AG08396 (cell line): ENCODE measurements at places on chromosomes 4 and X.

DNA sequence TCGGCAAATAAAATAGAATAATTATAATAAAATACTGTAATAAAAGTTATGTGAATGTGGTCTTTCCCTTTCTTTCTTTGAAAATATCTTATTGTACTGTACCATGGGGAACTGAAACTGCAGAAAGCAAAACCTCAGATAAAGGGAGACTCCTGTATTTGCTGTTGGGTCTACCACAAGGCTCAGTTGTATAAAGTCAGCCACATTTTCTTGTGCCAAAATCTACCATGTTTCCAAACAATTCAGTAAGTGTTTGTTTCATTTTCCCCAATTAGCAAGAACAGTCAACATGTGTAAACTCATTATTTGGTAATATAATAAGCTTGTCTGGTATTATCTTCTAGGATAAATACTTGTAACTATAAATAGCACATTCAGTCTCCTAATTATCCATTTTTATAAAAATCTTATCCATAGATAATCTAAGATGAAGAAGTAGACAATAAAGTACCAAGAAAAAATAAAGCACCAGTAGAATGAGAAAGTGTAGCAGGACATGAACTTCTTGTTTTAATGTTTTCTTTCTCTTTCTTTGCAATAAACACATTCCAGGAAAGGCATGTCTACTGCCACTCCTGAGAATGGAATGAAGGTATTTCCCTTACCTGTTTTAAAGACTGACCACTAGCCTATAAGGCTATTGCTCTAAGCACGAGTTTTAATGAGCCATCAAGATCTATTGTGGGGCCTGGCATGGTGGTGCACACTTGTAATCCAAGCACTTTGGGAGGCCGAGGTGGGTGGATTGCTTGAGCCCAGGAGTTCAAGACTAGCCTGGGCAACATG, 15.0 kb upstream of the OTUD4 start:
- no peak for DNase-seq

GRCh38 chr4:80709082-80709869, 321.2 kb upstream of the BMP3 start:
- no peak for DNase-seq

- DNase-seq, result no peak
These were observed 77.3 kb downstream of the ARHGAP10 start for GRCh38 chr4:147809211-147809610.

- no peak for DNase-seq
These were observed 27.1 kb upstream of the SLC25A6 start for GRCh38 chrX:1418901-1419544.

DNA sequence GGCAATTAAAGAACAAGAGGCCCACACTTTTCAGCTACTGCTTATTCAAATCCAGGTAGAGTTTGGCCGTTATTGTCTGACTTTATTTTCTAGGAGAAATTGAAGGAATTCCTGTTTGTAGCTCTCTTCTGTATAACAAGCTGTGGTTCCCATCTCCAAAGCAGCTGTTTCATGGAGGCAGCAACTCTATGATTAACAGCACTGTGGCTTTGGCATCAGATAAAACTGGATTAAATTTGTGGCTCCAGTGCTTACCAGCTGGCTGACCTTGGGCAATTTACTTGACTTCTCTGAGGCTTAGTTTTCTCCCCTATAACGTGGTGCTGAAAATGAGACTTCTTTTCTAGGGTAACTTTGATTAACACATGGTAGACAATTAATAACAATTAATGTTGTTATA, 28.1 kb downstream of the SLC30A9 start:
- no peak for DNase-seq

DNA sequence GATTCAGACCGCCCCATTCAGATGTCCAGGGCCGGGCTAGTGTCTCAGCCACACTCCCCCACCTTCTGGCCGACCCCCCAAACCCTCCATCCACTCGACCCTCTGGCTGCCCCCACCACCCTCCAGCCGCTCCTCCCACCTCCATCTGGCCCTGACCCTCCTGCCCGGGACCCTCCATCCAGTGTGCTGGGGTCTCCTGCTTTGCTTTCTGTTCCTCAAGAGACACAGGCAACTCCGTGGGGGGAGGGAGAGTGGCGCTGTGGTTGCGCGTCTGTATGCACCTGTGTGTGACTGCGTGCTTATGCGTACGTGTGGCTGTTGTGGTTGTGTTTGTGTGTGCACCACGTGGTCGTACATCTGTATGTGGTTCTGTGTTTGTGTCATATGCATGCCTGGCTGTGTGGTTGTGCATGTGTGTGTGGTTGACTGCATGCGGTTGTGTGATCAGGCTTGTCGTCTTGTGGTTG, 33.3 kb downstream of the CPLX1 start:
- DNase-seq, result no peak

- peak; percentile 37 for DNase-seq
These were observed 108.6 kb downstream of the ARHGAP6 start for GRCh38 chrX:11557120-11557519.

- DNase-seq, result no peak
These were observed 350.9 kb upstream of the F9 start for GRCh38 chrX:139179592-139179991.

DNA sequence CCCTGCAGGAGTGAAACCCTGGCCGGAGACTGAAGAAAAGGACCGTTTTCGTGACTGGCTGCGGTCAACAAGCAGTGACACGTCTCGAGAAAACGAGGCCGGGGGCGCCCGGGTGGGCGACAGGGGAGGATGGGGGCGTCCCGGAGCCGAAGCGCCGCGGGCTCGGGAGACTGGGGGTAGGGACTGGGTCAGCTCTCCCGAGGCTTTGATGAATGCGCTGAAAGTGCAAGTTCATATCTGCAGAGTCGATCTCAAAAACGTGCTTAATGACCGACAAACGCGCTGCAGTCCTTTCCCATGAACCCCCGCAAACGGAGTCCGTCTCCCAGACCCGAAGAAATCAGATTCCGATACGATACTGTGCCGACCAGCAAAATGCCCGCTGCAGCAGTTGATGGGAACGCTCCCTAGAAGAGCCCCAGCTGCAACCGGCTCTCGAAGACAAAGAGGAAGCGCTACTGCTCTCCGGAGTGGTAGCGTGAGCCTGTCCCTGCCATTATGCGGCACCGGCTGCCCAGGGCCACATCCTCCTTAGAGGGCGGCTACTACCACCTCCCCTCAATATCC, 806 bp upstream of the CD99L2 start:
- peak; percentile 12 for DNase-seq

DNA sequence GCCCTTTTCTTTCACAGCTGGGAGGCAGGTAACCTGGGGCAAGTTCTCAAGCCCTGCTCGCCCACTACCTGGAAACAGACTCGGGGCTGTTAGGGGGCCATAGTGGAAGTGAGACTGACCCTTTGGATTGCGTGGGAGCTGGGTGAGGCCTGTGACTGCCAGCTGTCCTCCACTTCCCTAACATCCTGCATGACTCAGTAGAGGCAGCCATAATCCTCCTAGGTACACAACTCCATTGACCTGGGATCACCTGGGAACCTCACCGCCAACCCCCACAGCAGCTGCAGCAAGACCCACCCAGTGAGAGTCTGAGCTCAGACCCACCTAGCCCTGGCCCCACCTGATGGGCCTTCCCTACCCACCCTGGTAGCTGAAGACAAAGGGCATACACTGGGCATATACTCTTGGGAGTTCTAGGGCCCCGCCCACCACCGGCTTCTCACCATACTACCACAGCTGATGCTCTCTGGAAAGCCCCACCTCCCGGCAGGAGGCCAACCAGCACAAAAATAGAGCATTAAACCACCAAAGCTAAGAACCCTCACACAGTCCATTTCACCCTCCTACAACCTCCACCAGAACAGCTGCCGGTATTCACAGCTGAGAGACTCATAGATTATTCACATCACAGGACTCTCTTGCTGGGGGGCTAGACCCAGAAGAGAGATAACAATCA, 61.1 kb upstream of the DCTD start:
- no peak for DNase-seq

DNA sequence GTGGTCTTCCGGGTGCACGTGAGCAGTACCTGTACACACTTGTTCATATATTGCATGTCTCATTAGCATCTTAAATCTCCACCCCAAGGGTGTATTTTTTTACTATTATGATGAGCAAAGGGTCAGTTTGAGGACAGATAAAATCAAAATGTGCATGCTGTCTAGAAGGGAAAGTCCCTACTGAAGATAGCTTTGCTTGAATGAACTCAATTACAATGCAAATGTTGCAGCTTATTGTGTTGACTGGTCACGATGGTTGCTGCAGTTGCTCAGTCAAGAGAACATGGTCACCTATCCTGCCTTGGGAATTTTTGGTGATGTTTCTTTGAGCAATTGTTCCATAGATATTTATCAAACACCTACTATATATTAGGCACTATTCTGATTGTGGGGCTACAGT, 103.8 kb upstream of the MID1IP1 start:
- DNase-seq, result no peak

DNA sequence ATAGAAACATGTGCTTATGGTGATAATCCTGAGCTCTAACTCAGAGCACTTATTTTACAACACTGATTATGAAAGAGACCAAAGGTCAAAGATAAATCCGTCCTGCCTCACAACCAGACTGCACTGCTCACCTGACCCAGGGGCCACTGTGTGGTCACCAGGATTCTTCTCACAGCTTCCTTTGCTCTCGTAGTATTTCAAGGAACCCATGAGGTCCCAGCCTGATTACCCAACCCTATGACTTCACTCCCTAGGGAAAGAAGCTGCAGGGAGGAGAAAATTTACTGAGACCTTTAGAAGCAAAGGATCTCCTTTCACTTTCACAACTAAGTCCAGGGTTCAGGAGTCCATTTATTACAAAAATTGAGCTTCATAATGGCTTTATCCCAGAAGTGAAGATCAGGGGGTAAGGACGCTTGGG, 9.6 kb downstream of the SLC25A5 start:
- DNase-seq, result peak; percentile 70

DNA sequence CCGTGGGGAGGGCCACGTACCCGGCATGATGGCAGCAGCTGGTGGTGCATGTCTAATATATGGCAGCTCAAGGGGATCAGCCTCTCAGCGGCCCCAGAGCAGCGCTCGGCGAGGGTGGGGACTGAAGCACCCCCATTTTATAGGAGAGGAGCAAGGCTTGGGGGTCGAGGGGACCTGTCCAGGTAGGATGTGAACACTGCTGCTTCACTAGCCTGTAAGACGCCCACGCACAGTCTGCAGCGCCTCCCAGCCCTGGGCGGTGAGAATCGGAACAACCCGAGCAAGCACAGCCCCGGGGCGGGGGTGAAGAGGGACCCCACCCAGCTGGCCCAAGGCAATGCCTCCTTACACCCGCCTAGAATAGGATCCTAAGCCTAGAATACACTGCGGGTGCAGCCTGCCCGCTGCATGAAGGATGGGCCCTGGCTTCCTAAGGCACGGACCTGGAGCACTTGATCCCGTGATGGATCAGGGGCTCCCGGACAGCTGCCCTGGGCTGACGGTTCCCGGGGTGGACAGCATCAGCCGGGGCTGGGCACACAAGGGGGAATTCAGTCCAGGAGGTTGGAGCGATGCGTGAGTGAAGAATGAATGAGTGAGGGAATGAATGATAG, 17.6 kb downstream of the ADRA2C start:
- DNase-seq, result no peak

- no peak for DNase-seq
These were observed 56.9 kb downstream of the PCGF3 start for GRCh38 chr4:762211-763190.

GRCh38 chr4:133465022-133465421, 315.9 kb downstream of the PCDH10 start:
- no peak for DNase-seq

- no peak for DNase-seq
These were observed 298.9 kb upstream of the MAGEB16 start for GRCh38 chrX:35499071-35499862.

DNA sequence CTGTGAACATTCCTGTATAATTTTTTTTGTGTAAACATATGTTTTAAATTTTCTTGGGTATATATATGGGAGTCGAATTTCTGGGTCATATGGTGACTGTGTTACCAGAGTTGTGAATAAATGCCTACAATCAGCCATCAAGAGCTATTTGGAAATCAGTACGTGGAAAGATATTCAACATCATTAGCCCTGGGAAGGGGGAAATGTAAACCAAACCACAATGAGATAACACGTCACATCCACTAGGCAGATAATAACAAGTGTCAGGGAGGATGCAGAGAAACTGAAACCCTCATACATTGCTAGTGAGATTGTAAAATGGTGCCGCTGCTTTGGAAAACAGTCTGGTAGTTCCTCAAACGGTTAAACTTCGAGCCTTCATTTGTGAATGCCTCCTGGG, 43.9 kb downstream of the LUZP4 start:
- DNase-seq, result no peak

GRCh38 chrX:110442635-110443034, 84.0 kb downstream of the RTL9 start:
- DNase-seq, result peak; percentile 51

DNA sequence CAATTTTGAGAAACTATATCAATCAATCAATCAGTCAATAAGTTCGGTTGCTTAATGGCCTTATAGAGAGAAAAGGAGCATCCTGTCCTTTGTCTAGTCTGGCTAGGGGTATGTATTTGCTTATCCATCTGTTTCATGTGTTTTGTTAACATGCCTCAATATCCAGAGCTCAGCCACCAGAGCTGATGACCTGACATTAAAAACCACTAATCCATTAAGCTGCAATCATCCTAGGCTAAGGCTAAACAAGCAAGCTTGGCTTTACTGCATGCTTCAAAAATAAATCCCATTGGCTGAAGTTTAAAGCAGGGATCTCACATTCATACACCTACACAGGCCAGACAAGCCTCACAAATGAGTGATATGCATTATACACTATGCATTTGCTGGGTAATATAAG, 139.7 kb downstream of the INPP4B start:
- DNase-seq, result no peak

DNA sequence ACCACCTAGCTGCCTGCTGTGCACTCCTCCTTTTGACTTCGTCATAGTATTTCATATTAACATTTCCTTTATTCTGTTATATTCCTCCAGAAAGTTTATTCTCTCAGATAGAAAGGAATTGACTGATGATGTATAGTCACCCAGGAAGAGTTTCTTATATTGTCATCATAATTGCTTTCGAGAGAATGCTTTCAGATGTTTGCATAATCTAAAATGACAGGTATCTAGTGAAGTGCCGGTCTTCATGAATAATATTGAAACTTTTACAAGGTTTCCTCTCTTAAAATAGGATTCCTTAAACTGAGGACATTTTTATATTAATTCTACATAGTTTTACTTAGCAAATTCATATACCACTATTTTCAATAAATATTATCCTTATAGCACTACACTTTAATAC, 10.1 kb downstream of the SEC24D start:
- no peak for DNase-seq

GRCh38 chr4:972651-973424, 531 bp downstream of the DGKQ start:
- peak; percentile 78 for DNase-seq

GRCh38 chr4:155187989-155188388, 20.4 kb upstream of the NPY2R start:
- DNase-seq, result no peak

DNA sequence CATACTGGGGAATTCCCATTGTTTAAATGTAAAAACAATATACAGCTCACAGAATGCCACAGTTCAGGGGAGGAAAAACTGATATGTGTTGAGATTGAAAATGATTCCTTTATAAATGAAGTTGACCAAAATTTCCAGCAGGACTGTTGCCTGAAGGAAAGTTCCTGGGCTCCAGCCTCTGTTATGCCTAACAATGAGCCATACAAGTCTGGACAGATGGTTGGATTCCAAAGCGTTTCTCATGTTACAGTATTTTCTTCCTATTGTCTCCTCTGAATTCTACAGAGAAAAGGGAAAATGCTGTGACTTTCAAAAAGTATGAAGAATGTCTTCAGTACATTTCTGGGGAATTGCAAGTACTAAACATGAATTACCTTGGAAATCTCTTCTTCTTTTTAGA, 73.3 kb downstream of the ALPK1 start:
- DNase-seq, result no peak
